ENCODE measurements at places on chromosomes 6 and 20.

GRCh38 chr6:4346659-4347333, 211.4 kb upstream of the ECI2 start:
- DNase-seq = no peak

GRCh38 chr20:50516180-50516934, 6.2 kb downstream of the PTPN1 start:
- no peak for DNase-seq

DNA sequence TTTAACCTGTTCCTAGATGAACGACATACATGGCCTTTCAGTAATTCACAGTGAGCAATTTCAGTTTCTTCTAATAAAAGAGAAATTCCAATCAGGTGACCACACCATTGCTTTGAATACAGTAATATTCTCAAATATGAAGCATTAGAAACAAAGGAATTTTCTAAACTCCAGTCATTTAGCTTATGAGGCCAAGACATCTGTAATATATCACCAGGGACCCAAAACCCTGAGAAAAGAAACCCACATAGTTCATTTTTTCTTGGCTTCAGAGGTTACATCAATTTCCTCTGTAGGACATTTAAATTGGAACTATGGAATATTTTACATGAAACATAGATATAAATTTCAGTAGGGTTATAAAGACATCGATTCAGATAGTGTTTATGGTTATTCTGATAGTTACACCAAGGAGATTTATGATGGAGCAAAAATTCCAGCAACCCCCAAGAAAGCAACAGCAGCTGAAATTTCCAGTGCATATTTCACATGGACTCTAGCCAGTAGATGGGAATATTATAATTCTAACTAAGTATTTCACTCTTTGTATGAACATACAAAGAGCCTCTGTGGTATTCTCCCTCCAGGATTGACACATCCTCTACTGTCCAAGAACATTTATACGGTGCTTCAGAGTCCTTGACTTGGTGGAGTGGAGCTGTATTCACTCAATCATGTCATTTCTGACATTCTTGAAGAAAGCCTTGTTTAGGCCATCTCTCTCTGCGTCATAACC, 82.9 kb downstream of the ADGRG6 start:
- DNase-seq = no peak

GRCh38 chr6:137729866-137730629, 137.0 kb upstream of the TNFAIP3 start:
- DNase-seq = no peak

GRCh38 chr20:20683481-20684321, 28.7 kb downstream of the RALGAPA2 start:
- no peak for DNase-seq

- no peak for DNase-seq
Observed at GRCh38 chr6:36688063-36688738, 9.4 kb upstream of the RAB44 start.

- DNase-seq = no peak
Observed at GRCh38 chr6:45000833-45001232, 327.3 kb upstream of the RUNX2 start.

DNA sequence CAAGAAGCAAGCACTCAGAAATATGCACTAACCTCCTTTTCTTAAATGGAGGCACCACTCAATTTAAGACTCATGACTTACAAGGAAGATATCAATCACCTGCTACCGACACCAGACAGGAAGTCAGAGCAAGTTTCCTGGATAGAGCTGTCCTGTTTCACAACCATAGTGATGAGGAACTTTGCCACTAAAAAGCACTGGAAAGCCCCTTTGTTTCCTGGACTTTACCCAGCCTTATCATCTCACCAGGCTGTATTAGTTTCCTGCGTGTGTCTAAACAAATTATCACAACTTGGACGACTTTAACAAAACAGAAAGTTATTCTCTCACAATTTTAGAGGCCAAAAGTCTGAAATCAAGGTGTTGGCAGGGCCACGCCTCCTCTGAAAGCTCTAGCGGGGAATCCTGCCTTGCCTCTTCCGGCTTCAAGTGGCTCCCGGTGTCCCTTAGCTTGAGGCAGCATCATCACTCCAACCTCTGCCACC, 253.8 kb upstream of the STXBP5 start:
- DNase-seq = no peak

GRCh38 chr6:80331522-80331921, 225.1 kb downstream of the BCKDHB start:
- no peak for DNase-seq

DNA sequence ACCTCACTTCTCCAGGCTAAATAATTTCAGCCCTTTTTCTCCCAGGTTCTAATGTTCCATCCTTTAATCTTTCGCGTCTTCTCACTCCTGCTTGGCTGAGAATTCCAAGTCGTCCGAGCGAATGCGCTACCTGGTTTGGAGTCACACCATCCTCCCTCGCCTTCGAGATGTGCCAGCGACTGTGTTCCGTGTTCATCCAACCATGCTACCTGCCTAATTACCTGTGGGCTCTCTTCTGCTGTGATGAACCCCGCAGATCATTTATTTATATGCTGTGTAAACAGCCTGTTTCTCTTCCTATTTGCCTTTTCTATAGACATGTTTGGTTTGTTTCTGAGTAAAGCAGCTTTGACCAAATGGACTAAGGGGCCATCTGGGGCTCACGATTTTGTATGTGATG, 83.5 kb upstream of the TMEM181 start:
- no peak for DNase-seq

DNA sequence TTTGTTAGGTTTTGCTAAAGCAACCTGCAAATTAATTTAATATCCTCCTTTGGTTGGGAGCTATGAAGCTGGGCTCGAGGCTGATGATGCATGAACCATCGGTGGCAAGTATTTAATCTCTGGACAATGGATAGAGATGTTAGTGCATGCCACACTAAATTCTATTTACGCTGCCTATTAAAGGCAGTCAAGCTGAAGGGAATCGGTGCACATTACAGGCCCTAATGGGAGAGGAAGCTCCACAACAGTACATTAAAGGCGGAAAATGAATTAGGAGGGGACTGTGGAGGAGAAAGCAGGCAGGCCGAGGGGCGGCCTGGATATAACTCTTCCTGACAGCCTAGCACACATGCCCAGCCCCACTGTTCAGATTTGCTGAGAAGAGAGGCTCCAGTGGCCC, 132.4 kb upstream of the MAFB start:
- no peak for DNase-seq

DNA sequence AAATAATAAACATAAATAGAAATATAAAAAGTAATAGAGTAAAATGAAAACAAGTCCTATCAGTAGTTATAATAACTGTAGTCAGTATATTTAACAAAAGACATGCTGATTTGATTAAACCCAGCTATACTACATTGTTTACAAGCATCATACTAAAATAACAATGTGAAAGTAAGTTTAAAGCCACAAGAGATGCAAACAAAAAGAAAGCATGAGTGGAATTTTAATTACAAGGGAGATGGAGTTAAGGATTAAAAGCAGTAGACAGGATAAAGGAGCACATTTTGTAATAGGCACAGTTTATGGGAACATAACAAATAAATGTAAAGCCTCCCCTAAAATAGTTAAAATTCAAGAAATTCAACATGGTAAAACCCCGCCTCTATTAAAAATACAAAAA, 41.5 kb downstream of the SENP6 start:
- no peak for DNase-seq

GRCh38 chr20:63029358-63030121, 22.8 kb upstream of the BHLHE23 start:
- DNase-seq = no peak

DNA sequence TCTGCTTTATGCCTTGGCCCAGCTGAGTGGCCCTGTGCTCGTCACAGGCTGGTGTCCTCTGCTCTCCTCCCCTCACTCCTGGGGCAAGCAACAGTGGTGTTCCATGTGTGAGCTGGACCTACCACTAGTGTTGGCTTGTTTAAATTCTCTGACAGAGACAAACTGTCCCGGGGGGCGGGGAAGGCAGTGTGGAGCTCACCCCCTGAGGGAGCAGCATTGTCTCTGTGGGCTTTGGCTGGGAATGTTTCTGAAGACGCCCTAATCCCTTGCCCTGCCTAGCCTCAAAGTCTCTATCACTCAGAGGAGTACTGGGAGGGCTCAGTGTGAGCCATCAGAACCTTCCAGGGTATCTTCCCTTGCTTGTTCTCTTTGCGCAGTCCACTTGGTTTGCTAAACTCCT, 5.2 kb upstream of the VEGFA start:
- no peak for DNase-seq

- DNase-seq = no peak
Observed at GRCh38 chr6:72078096-72078495, 191.7 kb downstream of the RIMS1 start.

DNA sequence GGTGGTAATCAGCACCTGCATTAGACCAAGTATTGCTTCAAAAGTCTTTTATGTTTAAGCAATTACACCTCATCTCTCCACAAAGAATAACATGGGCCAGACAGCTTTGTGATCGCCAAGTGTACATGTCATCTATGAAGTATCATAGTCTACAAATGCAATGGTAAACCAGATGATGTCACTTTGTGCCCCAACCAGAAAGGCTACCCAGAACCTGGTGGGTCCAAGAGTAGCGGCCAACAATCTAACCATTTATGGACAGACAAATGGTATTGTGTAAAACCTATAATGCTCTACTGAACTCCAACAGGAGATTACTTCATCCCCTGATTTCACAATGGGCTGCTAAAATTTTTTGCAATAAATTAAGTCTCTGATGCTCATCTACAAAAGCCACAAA, 295.9 kb downstream of the GMDS start:
- DNase-seq = no peak

GRCh38 chr6:7283676-7284075, 29.3 kb downstream of the SSR1 start:
- DNase-seq = no peak

GRCh38 chr6:32637219-32637880, at the start of gene HLA-DQA1:
HLA-DQA1 (plus strand) TSS chr6:32637406; CDS start chr6:32637459, 53 bp downstream.
- DNase-seq = no peak

GRCh38 chr6:52647199-52647598, 23.7 kb upstream of the TMEM14A start:
- no peak for DNase-seq

DNA sequence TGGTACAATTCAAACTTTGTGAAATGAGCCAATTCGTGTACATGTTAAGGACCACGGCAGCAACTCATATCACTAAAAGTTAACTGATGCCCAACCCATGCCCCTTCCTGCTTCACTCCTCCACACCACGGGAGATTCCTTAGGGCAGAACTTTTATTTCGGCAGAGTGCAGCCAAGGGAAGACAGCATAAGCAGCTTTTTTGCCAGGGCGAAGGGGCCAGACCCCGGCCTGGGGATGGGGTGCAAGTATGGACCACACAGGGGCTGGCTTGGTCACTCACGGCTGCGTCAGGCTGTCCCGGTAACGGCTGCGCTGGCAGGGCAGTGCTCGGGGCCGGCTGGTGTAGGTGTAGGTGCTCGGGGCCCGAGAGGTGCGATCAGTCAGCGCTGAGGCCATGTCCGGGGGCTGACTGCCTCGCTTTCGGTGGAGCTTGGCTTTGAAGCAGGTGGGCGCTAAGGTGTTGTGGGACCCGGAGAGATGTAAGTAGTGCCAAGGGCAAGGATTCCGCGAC, 792 bp downstream of the RSPH3 start:
- no peak for DNase-seq

GRCh38 chr20:50271612-50272011, 81.0 kb downstream of the CEBPB start:
- DNase-seq = no peak

GRCh38 chr20:4341804-4342485, 326.6 kb upstream of the RNF24 start:
- no peak for DNase-seq

DNA sequence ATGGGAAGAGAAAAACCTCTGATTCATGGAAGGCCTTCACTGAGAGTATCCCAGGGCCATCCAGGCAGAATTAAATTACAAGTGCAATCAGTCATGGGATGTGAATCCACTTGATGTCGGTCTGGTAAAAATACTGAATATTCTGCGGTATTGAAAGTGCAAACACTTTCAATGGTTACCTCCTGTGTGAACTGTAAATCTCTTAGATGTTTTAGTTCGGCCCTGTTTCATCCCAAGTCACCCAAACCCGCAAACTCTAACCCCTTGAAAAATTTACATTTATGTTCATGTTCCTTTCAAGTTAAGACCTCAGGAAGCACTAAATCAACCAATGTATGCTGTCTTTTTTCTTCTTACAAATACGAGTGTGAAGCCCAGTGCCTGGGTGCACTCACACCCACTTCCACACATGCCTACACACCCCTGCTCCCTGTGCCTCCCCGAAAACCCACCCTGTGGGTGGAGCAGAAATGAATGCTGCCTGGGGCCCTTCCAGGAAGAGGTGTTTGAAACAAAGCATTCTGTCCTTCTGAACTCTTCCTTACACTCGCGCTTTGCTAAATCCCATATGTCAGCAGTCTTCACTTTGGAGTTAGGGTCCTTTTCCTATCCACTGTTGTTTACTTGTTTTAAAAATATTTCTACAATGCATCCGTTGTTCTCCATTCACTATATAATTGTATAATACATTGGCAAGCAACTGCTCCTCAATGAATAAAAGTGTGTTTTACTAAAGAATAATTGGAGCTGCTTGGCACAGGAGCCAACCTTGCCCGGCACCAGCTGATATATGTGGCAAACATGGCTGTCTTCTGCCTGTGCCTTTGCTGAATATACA, 62.7 kb downstream of the FYN start:
- DNase-seq = no peak

DNA sequence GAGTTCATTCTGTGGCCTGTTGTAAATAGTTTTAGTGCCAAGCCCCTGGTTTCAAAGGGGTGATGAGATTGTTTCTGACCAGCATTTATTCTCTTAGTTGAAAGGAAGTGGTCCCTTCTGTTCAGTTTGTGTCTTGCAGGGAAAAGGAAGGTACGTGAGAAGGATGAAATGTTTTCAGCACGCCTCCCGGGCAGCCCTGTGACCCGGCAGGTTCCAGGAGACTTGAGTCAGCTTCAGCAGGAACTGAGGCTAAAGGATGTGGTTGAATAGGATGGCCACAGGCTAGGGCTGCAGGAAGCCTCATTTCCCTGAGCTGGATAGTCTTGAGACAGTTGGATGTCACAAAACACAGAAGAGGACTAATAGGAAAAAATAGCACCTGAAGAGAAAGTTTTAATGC, 132.4 kb upstream of the SYNDIG1 start:
- DNase-seq = no peak

- DNase-seq = no peak
Observed at GRCh38 chr6:168496139-168496996, 55.4 kb downstream of the SMOC2 start.

DNA sequence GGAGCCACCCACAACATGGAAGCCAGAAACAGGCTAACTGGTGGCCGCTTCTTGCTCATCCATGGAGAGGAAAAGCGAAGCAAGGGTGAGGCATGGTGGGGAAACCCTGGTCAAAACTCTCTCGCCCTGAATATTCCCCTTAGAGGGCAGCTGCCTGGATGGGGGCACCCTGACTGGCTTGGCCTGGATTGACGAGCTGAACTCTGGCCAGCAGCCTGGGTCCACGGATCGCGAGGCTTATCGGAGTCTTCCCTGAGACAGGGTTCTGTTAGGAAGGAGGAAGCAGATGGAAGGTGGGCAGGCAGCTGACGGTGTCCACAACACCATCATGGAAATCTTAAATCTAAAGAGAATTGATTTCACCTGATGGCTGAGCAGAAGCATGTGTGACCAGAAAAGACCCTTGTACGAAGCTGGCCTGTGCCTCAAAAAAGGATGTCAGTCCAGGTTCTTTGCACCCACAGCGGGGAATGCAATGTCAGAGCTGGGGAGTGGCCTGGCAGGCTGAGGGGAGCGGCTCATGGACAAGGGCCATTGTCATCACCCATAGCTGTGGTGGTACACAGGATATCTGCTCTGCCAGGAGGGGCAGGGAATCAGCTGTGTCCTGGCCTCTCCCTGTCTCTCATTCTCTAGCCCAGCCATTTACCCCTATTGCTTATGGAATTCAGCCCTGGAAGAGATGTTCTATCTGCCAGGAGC, 109.4 kb upstream of the SNX9 start:
- DNase-seq = no peak

GRCh38 chr6:128446497-128446896, 73.9 kb downstream of the PTPRK start:
- DNase-seq = no peak
